Thymus (tissue), 14 donors: ENCODE measurements at places on chromosomes 12 and 14. TPM values are rescaled to one million over a fixed set of nuclear protein-coding genes. Genes with fewer than 3 reads are reported as not detected.

GRCh38 chr12:12922191-12922616 lies 29.8 kb downstream of the GPRC5D start:
- no peak for DNase-seq

GRCh38 chr14:25887251-25887878 lies 710.5 kb downstream of the NOVA1 start:
- no peak for DNase-seq

The LHX5 gene
- polyA plus RNA-seq, result 0.05 TPM

- DNase-seq, result no peak
Observed at GRCh38 chr12:106141452-106141851, 2.7 kb upstream of the NUAK1 start.

- DNase-seq, result no peak
Observed at GRCh38 chr12:120257041-120257821, 8.3 kb downstream of the PXN start.

DNA sequence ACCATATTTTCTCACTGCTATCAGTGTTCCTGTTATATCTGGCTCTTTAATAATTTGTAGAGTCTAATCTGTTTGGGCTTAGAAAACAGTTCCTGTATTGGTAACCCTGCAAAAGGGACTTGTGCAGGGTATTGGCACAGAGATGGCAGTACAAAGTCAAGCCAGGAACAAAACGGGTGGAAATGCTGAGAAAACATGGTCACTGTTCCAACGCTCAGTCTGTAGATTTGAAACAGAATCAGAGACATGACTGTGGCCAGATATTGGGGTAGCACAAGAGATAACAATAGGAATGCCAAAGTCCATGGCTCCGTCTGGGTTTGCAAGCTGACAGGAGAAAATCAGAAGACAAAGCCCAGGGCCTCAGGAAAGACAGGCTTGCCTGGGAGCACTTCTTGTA lies 290.7 kb upstream of the PDE3A start:
- DNase-seq, result no peak

DNA sequence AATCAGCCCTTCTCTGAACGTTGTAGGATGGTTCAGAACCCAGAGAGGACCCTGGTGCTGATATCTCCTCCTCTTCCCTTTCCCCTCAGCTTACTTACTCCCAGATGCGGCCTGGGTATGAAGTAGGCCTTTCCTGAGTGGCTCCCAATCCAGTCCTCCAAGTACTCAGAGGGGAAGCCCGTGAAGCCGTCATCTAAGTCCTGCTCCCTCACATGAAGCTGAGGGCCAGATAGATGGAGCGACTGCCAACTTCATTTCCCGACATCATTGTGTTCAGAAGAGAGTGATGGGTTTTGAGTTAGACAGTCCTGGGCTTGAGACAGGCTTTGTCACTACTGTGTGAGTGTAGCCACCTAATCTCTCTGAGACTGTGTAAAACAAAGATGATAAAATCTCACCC lies 2.7 kb downstream of the APOLD1 start:
- DNase-seq, result no peak

The EIF2S3B gene
- polyA plus RNA-seq, result 0.27 TPM

DNA sequence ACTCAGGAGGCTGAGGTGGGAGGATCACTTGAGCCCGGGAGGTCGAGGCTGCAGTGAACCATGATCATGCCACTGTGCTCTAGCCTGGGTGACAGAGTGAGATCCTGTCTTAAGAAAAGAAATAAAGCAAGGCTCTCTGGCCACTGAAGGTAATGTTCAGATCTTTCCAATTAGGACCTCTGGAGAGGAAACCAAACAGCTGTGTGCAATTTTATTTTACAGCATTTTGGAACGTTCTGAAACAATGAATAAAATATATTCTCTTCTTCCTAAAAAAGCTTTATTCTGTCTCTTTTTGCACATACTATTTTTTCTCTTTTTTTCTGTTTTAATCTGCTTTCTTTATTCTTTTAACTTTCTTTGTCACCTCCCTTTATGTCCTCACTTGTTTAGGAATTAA lies 5.0 kb upstream of the YBX3 start:
- DNase-seq, result no peak

DNA sequence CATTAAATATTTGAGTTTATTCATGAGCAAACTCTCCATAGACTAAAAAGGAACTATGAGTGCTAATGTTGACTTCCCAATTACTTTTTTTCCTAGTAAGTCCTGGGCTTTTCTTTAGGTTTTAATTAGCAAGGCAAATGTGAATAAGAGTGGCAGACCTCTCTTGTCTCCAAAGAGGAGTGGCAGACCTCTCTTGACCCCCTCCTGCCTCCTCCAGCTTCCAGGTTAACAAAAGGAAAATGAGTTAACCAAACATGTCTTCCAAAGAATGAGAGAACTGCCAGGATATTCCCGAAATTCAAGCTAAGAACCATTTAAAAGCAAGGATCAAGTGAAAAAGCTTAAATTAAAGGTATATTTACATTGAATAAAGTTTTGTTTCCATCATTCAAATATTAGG lies 253.2 kb downstream of the MDGA2 start:
- DNase-seq, result no peak

GRCh38 chr12:29741342-29742241 lies 42.1 kb downstream of the TMTC1 start:
- no peak for DNase-seq

The GLT8D2 gene
- polyA plus RNA-seq, result 2.4 TPM

DNA sequence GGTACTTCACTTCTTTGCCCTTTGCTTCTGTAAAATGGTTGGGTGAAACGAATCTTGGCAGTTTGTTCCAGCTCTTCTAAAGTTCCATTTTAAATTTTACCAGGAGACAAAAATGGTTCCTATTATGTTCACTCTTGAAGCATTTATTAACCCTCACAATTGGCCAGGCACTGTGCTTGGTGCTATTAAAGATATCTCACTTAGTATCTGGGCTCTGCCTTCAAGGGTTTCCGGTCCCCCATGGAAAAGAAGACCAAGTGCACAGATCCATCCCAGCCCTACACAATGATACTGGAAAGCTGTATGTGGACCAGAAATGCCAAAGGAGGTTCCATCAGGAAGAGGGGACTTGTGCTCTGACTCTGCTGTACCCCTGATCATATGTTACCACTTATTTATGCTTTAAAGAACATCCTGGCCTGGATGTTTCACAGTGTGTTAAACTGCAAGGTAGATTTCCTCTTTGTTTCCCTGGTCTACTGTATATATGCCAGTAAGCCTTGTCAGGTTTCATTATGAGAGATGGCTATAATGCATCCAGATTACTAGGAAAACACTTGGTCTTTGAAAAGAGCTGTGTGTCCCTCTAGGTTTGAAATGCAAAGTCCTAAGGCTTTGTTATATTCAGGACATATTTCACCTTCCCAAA lies 154.8 kb downstream of the PRKCH start:
- DNase-seq, result no peak

DNA sequence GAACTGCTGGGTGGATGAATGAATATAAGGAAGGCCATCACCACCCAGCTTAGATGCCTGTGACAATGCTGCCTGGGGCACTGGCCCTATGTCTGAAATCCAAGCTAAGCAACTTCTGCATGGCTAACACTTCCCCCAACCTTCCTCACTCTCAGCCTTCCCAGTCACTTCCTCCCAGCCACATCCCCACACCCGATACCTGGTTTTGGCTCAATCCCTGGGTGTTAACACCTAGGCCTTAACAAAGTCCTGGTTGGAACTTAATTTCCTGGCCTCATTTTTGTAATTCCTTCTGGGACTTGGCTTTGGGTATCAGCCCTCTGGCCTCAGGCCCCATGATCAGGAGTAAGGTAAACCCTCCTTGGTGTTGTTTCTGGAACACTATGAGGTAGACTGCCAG lies 110.0 kb downstream of the EFCAB11 start:
- DNase-seq, result no peak

The NRL gene
- polyA plus RNA-seq, result 4.7 TPM

DNA sequence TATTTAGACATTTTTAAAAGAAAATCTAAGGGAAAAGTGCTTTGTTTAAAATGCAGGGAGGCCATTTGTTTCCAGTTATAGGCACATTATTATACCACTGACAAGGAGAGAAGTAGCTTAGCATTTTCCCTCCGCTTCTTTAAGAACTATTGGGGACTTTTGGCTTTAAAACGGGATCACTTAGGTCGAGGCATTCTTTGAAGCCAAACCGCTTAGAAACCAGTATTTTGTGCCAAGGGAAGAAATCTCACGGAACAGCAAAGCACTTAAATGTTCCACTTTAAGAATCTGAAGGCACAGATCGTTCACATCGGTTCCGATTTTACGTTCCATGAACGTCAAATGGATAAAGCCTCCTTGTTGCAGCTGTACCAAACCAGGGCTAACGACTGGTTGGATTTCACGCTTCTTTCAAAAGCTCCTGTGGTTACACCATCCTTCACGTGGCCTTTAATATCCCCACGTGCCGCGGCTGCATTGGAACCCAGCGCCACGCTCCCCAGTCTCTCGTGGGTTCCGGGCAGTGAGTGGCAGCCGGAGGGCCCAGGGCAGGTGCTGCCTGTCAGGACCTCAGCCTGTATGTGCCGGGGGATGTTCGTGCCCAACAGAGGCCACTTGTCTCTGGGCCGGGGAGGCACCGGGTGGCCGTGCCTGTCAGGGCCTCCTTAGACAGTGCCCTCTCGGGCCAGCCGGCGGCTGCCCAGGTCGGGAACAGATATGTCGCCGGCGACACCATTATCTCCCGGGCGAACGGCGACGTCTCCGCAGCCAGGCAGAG lies 195.4 kb downstream of the KIF26A start:
- DNase-seq, result no peak

DNA sequence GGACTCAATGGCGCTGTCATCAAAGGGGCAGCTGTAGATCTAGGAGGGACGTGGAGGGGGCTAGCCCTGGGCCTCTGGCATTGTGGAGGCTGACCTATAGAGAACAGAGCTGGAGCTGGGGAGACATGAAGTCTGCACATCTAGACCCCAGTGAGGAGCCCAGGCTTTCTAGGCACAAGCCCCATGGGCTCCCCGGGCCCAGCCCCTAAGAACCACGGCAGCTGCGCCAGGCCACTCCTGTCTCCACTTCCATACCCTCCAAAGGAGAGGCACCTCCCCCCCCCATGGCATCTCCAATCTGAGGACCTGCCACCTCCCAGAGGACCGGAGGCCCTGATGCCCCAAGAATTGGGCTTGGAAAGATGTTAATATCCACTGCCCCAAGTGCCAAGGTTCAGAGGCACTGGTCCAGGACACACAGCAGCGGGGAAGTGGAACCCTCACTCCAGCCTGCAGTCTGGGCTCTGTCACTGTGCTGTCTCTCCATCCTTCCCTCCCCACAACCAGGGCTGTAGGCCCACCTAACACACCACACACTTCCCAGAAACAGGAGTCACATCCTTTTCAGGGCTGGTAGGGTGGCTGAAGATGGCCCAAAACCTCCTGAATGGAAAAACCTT lies 4.5 kb downstream of the ANKRD9 start:
- no peak for DNase-seq

- no peak for DNase-seq
Observed at GRCh38 chr12:52899338-52900035, 5.4 kb downstream of the KRT8 start.

GRCh38 chr12:2449586-2449985 lies 345.2 kb upstream of the FKBP4 start:
- no peak for DNase-seq

The SLC5A8 gene
- 0.55 TPM for polyA plus RNA-seq

DNA sequence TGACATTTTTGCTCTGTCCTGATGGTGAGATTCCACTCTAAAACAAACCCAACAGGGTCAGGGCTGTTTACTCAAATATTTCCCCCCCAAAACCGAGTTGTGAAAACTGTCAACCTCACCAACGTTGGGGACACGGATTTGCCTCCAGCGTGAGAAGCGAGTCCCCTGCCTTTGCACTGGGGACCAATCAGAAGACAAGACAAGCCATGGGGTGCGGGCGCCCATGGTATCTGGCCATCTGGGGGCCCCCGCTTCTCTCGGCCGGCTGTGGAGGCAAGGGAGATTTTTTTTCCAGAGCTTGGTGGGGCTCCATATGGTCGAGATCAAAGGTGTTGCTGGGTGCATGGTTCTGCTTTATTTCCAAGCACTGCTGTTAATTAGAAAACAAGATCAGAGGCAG lies 272.1 kb downstream of the BCL11B start:
- DNase-seq, result no peak

- no peak for DNase-seq
Observed at GRCh38 chr12:26229910-26230309, 34.5 kb downstream of the SSPN start.

- no peak for DNase-seq
Observed at GRCh38 chr14:50006141-50006540, 110.2 kb downstream of the VCPKMT start.

- DNase-seq, result no peak
Observed at GRCh38 chr12:31444736-31445135, 118.8 kb upstream of the SINHCAF start.

- no peak for DNase-seq
Observed at GRCh38 chr12:98885778-98886177, 240.7 kb downstream of the APAF1 start.

GRCh38 chr12:131152587-131152986 lies 198.9 kb downstream of the ADGRD1 start:
- no peak for DNase-seq

The TUBA1C gene
- polyA plus RNA-seq, result 115 TPM

The AGAP2 gene
- 15.5 TPM for polyA plus RNA-seq

The FBXW8 gene
- 4.5 TPM for polyA plus RNA-seq

- no peak for DNase-seq
Observed at GRCh38 chr12:128779901-128780300, 43.9 kb downstream of the SLC15A4 start.

- DNase-seq, result no peak
Observed at GRCh38 chr12:42640391-42640790, 50.8 kb upstream of the PRICKLE1 start.

- no peak for DNase-seq
Observed at GRCh38 chr14:89842837-89843236, 111.7 kb downstream of the EFCAB11 start.

GRCh38 chr12:71141378-71141926 lies 16.3 kb downstream of the TSPAN8 start:
- no peak for DNase-seq

GRCh38 chr14:106174206-106174605 lies 647.8 kb downstream of the TMEM121 start:
- peak; percentile 63 for DNase-seq

GRCh38 chr12:63870838-63871237 lies 26.3 kb downstream of the SRGAP1 start:
- no peak for DNase-seq

GRCh38 chr12:7750350-7750749 lies 3.2 kb upstream of the CLEC4C start:
- no peak for DNase-seq

- no peak for DNase-seq
Observed at GRCh38 chr12:26493656-26494055, 298.3 kb downstream of the SSPN start.

DNA sequence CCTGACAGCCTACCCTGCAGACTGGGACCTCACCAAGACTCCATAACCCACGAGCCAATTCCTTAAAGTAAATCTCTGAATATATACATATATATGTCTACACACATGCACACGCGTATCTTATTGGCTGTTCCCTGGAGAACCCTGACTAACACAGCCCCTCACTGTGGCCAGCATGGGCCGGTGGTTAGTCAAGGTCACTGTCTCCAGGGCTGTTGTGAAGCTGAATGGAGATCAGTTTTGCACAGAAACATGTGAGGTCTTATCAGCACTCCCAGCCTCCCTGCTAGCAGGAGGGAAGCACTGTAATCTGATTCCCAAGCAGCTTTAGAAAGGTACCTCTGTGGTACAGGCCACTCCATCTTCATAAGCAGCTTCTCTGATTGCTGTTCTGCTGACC lies 46.6 kb upstream of the PLEKHG6 start:
- no peak for DNase-seq
